Activated CD4-positive, alpha-beta T cell treated with anti-CD3 and anti-CD28 coated beads, Interleukin-2, amount 10 ng/mL, durations not matched to agents 7 days and 5 days (primary cell): ENCODE measurements at places on chromosomes 3 and 15. TPM values are rescaled to one million over a fixed set of nuclear protein-coding genes. Genes with fewer than 3 reads are reported as not detected.

MINDY2 gene
- total RNA-seq, result 17.5 TPM

GPR62 gene
- not detected for total RNA-seq

HESX1 gene
- total RNA-seq, result not detected

SERPINI1 gene
- 3.1 TPM for total RNA-seq

CCDC33 gene
- total RNA-seq, result not detected

- no peak for DNase-seq
These were observed 256.6 kb upstream of the PROK2 start for GRCh38 chr3:72041511-72041910.

- no peak for DNase-seq
These were observed 18.8 kb upstream of the THRB start for GRCh38 chr3:24513463-24513862.

DNA sequence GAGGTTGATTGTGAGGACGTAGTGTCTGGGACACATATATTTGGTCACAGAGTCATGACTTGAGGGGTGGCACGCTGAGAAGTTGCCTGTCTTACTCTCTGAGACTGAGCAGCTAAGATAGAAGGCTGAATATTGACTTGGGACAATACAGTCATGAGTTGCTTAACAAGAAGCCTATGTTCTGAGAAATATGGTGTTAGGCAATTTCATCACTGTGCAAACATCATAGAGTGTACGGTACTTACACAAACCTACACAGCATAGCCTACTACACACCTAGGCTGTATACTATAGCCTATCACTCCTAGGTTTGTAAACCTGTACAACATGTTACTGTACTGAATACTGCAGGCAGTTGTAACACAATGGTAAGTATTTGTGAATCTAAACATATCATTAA is 30.3 kb upstream of the SPESP1 start:
- no peak for DNase-seq
